GDM1 (cell line): ENCODE measurements at places on chromosomes 3 and 15.

DNA sequence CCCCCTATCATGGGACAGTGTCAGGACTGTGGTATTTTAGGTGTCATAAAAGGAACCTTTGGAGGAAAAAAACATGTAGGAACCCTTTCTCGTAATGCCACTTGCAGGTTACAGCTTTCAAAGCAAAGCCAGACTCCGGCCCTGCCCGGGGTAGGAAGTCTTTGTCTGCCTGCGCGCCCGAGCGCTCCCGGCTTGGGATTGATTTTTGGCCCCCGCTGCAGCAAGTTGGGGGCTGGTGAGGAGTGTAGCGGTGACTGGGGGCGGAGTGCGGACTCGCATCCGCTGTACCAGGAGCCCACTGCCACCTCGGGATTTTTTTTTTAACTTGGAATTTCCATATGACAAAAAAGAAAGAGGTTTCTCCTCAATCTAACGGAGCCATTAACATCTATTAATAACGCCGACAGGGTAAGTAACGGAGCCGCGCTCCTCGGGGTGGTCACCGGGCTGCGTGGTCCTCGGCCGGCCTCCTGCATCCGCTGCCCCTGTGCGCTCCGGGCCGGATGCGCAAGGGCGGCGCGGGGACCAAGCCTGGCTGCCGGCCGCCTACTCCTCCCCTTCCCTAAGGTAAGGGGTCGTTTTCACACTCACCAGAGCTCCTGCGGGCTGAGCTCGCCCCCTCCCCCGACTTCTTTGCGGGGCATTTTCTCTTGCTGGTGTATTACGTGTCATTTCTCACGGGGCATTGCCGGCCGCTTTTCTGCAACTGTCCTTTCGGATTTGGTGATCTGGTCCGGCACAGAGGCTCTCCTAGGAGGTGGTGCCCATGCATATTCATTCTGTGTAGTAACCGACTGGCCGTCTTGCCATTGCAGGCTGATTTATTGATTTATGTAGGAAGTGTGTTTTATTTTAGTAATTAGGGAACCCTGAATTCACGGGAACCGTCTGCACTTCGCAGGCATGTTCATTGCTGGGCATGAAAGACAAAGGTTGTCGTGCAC lies 219.8 kb upstream of the TOPAZ1 start:
- no peak for DNase-seq

GRCh38 chr3:123300583-123300982 lies 98.8 kb downstream of the SEC22A start:
- DNase-seq, result no peak

- no peak for DNase-seq
These were observed 44.9 kb downstream of the EPHB1 start for GRCh38 chr3:134839990-134840389.

GRCh38 chr3:149867563-149867962 lies 54.5 kb downstream of the RNF13 start:
- no peak for DNase-seq

DNA sequence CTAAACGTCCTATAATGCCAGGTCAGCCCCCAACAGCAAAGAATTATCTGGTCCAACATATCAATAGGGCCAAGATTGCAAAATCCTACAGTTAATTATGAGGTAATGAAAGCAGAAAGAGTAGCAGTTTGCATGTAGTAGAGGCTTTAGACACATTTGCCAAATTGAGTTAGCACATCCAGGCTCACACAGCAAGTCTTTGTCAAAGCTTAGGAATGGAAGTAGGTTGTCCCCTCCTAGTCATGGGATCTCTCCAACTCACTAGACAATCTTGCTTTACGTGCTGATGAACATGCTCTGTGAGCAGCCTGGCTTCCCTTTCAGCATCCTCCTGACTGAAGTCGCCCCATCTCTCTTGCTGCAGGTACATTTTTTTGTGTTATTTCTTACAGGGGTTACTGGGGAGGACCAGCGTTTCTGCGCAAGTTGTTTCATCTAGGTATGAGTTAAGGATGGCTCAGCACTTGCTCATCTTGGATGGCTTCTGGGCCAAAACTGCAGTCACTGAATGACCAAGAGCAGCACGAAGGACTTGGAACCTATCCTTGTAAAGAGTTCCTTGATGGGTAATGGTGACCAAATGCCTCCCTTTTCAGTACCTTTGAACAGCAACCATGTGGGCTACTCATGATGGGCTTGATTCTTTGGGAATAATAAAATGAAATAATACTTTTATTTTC lies 55.9 kb downstream of the SQOR start:
- DNase-seq, result no peak

GRCh38 chr3:156902916-156903315 lies 76.8 kb downstream of the LEKR1 start:
- no peak for DNase-seq

DNA sequence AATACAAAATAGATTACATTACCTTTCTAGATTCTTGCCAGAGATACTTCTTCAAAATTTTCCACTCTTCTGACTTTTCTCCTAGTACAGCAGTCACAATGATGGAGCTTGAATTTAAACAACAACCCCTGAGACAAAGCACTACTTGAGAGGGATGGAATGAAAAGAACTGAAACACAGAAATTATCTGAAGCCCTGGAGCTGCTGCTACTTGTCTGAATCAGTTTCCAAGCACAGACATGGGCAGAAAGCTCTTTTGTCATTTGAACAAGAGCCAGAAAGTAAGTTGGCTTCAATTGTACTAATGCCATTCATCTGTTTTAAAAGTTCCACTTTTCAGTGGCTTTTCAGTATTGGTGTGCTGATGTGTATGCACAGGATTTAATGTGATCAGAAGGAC lies 718.5 kb upstream of the ARPP21 start:
- no peak for DNase-seq

DNA sequence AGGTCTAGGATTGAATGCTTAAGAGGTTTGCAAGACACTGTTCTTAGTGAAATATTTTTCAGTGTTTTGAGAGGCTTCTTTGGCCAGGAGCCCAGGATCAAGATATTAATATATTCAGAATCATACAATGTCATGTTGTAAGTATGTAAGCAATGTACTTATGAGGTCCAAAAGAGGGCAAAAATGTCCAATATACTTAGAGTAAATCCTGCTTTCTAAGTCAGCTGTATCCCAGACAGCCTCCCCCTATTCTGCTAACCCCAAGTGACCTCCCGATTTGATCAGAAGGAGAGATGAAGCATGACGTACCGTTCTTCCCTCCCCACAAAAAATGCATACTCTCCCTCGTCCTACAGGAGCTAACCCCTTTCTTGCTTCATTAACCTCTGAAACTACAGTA lies 70.9 kb downstream of the CHAC1 start:
- DNase-seq, result no peak

- DNase-seq, result no peak
These were observed 106.5 kb upstream of the PROK2 start for GRCh38 chr3:71891483-71891882.
